ENCODE measurements at places on chromosomes 4 and X.
A peak's percentile ranks its signal among the peaks of the same experiment; 100 is the strongest.

DNA sequence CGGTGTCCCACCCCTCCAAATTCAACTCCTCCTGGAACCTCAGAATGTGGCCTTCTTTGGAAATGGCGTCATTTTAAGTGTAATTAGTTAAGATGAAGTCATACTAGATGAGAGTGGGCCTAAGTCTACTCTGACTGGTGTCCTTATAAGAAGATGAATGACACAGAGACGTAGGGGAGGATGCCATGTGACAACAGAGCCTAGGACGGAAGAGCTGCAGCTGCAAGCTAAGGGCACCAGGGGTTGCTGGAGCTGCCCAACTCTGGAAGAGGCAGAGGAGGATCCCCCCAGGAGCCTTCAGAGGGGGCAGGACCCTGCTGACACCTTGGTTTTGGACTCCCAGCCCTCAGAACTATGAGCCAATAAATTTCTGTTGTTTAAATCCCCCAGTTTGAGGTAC is 115.1 kb downstream of the STK32B start:
- no peak for DNase-seq

- DNase-seq, result no peak
Measured at GRCh38 chr4:87886083-87886482, 53.3 kb downstream of the MEPE start.

- peak; percentile 22 for DNase-seq
Measured at GRCh38 chr4:121156822-121157769, 7.0 kb downstream of the TNIP3 start.

DNA sequence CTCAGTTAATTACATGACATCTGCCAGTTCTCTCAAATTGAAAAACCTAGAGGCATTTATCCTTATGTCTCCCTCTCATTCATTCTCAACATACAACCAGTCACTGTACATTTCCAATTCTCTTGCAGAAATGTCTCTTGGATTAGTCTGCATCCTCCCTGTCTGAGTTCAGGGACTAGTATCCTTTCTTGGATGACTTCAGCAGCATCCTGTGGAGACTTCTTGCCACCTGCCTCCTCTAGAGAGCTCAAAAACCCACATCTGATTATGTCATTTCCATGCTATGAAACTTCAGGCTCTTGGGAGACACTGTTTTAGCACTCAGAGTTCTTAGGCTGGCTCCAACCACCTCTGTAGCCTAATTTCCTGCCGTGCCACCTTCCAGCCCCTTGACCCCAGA is 515.1 kb upstream of the DIPK2B start:
- DNase-seq, result no peak

- no peak for DNase-seq
Measured at GRCh38 chr4:102683881-102684609, 76.7 kb downstream of the MANBA start.

DNA sequence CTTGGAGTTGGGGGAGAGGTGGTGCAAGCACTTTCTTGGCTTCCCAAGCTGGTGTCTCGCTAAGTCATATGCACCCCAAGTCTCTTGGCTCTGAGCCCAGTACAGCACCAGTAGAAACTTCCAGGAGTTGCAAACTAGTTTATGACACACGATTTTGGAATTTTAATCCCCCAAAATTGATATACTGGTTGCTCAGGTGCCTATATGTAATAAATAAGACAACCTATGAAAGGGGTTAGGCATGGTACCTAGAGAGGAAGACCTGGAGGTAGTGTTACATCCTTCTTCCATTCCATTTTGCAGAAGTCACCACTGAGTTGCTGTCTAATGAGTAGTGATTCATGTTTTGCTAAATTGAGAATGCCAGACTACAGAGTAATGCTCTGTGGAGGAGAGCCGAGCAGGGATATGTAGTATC is 4.3 kb upstream of the SLC4A4 start:
- no peak for DNase-seq

DNA sequence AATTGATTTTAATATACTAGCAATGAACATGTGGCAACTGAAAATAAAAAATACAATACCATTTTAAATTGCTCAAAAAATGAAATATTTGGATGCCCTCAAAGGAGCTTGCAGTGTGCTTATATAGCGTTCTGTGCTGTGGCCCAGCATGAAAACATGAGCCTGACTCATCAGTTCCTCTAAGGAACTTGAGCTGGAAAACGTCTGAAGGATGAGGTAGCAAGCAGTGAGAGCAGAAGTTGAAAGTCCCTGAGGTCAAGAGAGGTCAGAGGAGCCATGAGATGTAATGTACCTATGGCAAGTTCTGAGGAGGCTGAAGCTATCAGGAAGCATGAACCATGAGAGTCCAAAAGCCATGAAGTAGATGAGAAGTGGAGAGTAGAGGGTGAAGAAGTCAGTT is 59.7 kb downstream of the HMGB3 start:
- no peak for DNase-seq

GRCh38 chrX:126719208-126719607 is 100.3 kb upstream of the PRR32 start:
- DNase-seq, result no peak

GRCh38 chr4:273309-274017 is 31.8 kb downstream of the ZNF732 start:
- no peak for DNase-seq

DNA sequence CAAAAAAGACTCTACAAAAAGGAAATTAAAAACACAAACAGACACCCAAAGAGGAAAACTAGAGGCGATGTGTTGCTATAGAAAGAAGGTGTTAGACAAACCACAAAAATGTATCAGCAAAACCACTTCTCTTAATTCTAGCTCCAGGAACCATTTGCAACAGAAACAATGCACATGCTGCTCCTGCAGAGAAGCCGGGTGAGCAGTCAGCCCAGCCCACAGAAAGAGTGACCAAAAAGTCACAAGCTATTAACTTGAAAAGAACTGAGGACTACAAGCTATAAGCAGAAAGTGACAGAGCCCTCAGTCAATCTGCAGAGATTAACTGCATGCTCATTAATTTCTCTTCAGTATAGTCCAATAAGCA is 96.2 kb upstream of the KLHL13 start:
- no peak for DNase-seq

- DNase-seq, result no peak
Measured at GRCh38 chr4:25628451-25628850, 27.2 kb upstream of the SLC34A2 start.

DNA sequence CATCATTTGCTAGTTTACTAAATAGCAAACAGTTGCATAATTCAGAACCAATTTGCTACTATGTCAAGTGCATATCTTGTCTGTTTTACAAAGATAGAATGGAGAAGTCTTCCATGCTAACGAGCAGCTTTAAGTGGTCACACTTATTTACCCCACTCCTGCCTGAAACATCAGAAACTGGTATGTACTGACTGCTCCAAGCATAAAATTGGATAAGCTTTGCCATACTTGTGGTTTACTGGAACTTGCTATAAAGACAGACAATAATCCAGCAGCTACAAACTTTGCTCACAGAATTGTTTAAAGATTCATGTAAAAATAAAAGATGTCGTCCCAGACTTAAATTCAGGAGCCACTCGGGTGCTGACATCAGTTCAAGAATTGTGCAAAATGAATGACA is 13.3 kb upstream of the CDKL2 start:
- no peak for DNase-seq

- DNase-seq, result peak; percentile 27
Measured at GRCh38 chrX:68462653-68463052, 29.4 kb upstream of the OPHN1 start.

DNA sequence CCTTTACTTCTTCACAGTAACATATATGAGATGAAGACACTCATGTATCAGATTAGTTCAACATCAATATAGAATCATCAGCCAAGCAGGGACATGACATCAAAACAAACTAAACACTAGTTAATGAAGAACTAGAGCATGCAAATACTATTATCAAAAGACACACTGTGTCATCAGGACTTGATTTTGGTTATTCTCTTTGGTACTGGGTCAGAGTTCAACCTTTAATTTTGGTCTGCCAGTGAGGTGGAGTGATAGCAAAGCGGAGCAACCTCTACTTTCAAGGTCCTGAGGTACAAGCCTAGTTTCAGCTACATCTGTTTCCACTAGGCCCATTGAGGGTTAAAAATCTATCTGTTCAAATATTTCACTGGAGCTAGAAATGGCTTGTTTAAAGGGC is 70.5 kb downstream of the TEX13A start:
- no peak for DNase-seq

DNA sequence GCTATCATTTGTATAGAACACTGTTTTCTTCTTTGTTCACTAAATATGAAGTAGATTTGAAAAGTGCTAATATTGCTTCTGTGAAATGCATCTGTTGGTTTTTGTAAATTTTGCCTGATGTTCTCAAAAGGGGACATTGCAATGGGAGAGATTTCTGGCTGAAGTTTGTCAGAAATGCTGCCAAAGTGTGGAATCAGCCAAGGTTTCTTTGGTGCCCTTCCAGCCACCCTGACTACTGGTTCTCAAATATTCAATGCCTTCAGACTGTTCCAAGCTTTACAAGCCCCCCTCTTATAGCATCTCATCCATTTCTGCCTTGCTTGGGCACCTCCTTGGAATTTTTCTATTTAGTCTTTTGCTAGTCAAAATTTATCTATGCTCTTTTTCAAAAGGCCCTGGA is 60.6 kb upstream of the TMLHE start:
- DNase-seq, result no peak

GRCh38 chr4:181559637-181560036 is 683.6 kb upstream of the TENM3 start:
- DNase-seq, result no peak
